ENCODE measurements at places on chromosomes 11 and 22. TPM values are rescaled to one million over a fixed set of nuclear protein-coding genes. Genes with fewer than 3 reads are reported as not detected.

Gene PSMD13
- total RNA-seq: 102 TPM

Gene TNRC6B
- total RNA-seq: 16.4 TPM

Gene CDC42BPG
- 0.16 TPM for total RNA-seq

Gene C11orf87
- 0.16 TPM for total RNA-seq

Gene MS4A4E
- not detected for total RNA-seq

Gene VSIG2
- 0.09 TPM for total RNA-seq

Gene ABCC8
- not detected for total RNA-seq

Gene SAA1
- not detected for total RNA-seq

Gene MS4A6A
- total RNA-seq: not detected

Gene FGF4
- not detected for total RNA-seq

Gene OR4C16
- total RNA-seq: not detected
